Kidney capillary endothelial cell (primary cell): ENCODE measurements at places on chromosomes 2 and 18.

GRCh38 chr2:219699440-219699821 lies 72.0 kb downstream of the SLC4A3 start:
- no peak for DNase-seq

DNA sequence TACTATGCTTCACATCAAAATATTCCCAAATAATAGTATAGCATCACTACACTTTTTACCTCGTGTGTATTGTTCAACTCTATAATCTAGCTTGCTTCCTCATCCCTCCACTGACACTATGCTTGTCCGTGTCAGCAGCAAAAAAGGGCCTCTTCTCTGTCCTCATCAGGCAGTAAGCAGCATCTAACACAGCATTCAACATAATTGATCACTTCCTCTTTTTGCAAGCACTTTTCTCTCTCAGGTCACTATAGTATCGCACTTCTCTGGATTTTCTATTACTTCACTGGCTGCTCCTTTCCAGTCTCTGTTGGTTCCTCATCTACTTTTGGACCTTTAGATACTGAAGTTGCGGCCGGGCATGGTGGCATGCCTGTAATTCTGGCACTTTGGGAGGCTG lies 64.9 kb upstream of the ZSWIM2 start:
- DNase-seq: no peak

DNA sequence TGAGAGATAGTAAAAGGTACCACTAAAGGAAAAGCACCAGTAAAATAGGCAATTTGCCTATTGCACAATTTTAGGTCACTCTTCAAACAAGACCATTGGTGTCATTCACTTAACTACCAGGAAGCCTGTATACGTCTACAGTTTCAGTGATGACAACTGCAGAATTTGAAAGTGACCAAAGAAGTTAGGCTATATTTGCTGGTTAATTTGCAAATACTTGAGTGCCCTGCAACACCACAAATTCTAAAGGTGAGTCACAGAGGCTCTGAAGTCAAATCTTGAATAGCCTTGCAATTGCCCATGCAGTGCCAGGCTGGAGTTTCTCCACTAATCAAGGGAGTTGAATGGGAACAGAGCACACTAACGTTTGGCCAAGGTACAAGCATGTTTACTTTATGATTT lies 128.7 kb upstream of the CCDC68 start:
- no peak for DNase-seq

- DNase-seq: no peak
Observed at GRCh38 chr2:228768818-228769217, 502.3 kb downstream of the PID1 start.

GRCh38 chr2:67846370-67847070 lies 216.3 kb downstream of the C1D start:
- peak; percentile 61 for DNase-seq

GRCh38 chr2:139819273-139819796 lies 1039.1 kb upstream of the NXPH2 start:
- DNase-seq: no peak

DNA sequence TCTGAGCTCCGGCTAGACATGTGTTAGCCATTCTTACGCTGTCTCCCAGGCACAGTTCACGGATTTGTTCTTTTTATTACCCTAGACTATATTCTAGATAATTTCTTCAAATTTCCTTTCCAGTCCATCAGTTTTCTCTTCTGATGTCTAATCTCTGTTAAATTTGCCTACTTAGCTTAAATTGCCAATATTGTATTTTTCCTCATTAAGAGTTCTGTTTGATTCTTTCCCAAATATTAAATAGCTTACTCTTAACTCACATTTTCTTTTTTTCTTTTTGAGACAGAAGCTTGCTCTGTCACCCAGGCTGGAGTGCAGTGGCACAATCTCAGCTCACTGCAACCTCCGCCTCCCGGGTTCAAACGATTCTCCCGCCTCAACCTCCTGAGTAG lies 21.2 kb downstream of the CROCC2 start:
- no peak for DNase-seq

DNA sequence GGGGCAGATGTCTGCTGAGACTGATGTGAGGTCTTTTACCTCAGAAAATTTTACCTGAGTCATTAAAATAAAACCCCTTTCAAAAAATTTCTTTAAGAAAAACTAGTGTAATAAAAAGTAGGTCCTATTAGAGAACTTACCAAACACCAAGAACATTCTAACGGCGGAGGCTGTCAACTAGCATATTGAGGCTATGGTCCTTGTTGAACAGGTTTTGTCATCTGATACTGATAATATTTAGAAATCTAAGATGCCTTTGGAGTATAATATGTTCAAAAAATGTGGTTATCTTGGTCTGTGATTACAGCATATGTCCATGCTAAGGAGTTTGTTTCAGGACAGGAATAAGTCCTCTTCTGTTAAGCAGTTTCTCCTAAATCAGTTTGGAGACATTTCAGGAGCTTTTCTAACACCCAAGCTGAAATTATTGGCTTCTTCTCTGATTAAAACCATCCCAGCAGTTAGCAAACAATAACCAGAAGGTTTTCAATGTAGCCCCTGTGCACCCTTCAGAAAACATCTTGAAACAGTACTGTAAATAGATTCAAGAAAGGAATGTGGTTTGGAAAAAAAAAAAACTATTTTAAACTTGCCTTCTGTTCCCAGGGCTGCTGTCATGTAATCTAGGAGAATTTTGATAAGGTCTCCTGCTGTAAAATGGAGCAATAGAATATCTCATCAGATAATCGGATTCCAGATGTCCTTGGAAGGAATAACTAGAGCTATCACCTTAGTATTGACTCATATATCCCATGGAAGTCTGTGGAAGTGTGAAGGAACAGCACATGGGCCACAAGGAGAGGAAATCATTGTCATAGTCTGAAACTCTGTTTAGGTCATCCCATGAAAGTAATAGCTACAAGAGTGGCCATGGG lies 58.7 kb upstream of the B3GNT2 start:
- no peak for DNase-seq

DNA sequence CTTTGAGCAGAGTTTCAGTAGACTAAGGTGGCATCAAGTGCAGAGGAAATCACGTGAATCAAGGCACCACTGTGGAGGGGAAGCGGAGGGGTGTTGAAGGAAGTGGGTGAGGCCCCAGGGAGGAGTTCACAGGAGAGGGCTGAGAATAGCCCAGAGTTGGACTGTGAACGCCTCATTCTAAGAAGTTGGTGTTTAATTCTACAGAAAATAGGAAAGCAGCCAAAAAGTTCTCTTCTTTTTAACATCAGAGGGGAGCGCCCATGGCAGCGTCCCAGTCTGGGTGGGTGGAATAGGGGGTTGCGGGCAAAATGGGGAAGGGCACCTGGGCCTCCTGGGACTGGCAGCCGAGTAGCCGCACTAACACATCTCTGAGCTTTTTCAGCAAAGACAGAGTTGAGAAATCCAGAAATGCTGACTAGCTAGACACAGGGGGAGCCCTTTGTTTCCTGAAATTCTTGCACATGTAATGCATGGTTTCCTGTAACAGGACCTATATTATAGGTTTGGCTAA lies 97.0 kb downstream of the NEB start:
- DNase-seq: peak; percentile 60

DNA sequence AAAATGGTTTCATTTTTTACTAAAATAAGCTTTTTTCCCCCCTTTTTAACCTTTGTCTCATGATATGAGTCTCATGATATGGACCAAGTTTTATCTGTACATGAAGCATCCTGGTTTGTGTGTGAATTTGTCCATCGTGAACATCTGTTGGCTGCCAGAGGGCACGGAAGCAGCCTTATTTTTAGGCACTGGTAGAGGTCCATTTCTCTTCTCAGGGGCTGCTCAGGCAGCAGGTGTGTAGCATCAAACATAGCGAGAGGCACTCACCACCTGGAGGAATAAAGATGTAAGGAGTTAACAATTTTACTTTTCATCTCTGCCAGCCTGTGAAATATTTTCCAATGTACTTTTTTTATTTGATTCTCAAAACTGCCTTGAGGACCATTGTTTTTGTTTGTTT lies 134.5 kb downstream of the RHBDD1 start:
- no peak for DNase-seq

DNA sequence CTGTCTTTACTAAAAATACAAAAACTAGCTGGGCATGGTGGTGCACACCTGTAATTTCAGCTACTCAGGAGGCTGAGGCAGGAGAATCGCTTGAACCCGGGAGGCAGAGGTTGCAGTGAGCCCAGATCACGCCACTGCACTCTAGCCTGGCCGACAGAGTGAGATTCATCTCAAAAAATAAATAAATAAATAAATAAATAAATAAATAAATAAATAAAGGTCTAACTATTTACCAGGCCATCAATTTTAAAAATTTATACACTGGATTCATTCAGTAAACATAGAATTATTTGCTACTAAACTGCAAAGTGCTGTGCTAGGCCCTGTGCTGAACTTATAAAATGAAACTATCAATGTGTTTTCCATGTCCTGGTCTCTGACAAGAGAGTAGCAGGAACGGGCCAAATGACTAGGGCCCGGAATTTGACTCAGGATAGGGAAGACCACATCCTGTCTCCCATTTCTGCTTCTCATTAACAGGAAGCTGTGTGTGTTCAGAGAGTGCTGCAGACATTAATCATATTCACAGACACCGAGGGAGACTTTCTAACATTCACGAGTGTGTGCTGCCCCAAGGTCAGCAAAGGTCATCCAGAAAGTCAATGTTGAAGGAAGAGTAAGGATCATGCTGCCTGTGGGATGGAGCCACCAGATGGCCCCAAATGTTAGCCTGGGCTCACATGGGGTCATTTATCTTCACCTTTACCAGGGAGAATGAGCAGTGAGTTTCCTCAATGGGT lies 95.8 kb downstream of the SPP2 start:
- DNase-seq: peak; percentile 98

GRCh38 chr2:70214953-70215549 lies 24.2 kb upstream of the C2orf42 start:
- no peak for DNase-seq

GRCh38 chr2:109216332-109216731 lies 87.3 kb downstream of the SH3RF3 start:
- DNase-seq: no peak

DNA sequence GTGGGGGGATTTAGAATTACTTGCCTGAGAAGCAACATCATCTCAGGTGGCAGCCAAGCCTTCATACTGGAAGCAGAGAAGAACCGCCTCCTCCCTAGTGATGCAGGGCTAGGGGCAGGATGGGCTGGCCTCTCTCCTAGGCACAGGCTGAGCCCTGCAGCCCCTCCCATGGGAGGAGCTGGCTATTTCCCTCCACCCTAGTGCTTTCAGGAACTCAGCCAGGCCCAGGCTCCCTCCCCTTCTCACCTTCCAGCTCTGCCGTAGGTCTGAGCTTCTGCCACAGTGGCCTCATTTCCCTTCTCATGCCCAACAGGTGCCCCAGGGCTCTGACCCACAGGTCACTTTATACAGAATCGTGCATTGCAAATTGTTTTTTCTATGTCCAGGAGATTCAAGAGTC lies 31.0 kb downstream of the CENPA start:
- DNase-seq: no peak

GRCh38 chr18:28576941-28577340 lies 400.0 kb upstream of the CDH2 start:
- no peak for DNase-seq

DNA sequence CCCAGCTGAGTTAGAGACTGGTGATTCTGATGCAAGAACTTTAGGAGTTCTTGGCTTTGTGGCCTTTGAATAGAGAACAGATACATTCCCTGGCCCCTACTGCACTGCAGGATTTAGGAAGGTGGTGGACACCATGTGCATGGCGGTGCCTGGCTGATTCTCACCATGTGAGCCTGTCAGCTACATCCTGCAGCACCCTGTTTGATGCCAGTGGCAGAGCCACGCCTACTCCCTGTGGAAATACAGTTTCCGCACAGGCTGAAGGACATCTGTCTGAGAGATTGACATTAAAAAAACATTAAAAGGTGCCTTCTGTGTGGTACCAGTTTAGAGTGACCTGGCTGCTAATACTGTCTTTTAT lies 50.0 kb downstream of the KCNE4 start:
- no peak for DNase-seq

DNA sequence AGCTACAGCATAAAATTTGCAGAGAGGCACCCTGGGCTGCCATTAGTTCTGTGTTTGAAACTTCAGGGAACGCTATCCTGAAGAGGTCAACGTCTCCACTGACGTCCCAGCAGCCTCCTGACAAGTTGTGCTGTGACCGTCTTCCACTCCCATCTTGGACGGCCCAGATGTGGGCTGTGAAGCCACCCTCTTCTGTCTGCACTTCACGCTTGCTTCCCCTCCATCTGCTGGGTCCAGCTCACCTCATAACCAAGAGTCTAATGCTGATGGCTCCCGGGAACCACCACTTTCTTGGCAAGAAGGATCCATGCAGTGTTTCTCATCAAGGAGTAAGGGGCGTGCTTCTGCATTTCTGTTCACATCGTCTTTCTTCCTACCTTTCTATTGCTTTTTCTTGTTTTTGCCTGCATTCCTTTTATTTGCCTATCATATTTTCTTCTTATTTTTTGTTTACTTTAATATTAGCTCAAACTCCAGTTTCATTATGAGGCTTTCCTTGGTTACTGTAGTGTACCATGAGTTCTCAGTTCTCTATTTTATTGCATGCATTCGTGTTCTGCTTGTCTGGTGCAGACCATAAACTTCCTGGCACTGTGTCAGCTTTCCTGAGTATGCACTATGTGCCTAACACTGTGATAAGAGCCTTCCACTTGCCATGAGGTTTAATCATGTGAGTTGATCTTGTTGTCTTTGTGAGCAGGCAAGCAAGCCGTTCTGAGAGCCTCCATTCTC lies 631.8 kb upstream of the RAB6C start:
- DNase-seq: no peak

- no peak for DNase-seq
Observed at GRCh38 chr18:47163241-47163640, 12.9 kb downstream of the IER3IP1 start.

GRCh38 chr2:241373446-241373845 lies 17.4 kb downstream of the FARP2 start:
- no peak for DNase-seq

GRCh38 chr18:1133541-1133940 lies 228.9 kb downstream of the ADCYAP1 start:
- no peak for DNase-seq

DNA sequence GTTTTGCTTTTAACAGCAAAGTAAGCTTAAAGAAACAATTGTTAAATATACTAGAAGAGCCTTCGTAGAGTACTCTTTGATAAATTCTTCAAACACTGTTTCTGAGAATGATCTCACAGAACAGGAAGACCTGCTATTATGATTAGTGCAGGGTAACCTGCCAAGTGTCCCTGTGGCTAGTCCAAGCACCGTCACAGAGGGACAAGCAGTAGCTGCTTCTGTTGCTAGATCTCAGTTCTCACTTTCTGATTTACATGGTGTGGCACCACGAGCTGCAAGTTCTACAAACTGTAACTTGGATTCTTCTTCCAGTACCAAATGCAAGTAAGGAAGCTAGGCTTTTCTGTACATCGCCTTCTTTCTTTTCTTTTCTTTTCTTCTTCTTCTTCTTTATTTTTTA lies 121.5 kb downstream of the PIEZO2 start:
- no peak for DNase-seq

DNA sequence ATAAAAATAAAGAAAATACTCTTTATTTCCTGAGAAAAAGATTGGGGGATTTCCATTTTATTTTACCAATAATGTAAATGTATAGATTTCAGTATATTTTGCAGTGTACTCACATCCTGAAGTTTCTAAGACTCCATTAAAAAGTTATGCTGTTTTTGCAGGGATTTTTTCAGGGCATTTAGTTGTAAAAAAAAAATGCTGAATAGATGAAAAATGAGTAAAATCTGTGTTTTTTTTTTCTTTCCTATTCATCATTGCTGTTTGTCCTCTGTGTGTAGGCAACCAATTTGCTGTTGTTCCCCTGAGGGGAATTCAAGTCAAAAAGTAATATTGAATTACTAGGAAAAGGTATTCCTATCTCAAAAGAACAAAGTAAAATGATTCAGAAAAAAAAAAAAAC lies 66.3 kb downstream of the MEIS1 start:
- no peak for DNase-seq
